ENCODE measurements at places on chromosomes 13 and 19. TPM values are rescaled to one million over a fixed set of nuclear protein-coding genes. Genes with fewer than 3 reads are reported as not detected.

PPM1N gene
- total RNA-seq = 0.33 TPM

FBXO27 gene
- total RNA-seq = 4.0 TPM

DNA sequence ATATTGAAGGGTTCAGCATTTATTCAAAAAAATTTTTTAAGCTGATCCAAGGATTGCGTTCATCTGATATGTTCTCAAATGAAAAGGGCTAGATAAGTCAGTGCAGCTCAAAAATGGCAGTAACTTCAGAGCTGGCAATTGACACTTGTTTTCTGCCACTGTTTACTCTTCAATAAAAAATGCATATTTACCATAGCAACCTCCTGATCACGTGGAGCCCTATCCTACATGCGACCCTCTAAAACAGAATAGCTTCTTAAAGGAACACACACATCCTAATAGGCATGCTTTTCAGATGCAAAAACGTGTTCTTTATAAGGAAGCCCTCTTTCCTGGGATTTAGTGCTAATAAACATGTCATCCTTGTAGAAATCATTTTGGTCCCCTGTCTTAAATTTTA, 150.2 kb downstream of the ZNF536 start:
- no peak for DNase-seq

RNF225 gene
- not detected for total RNA-seq

DNA sequence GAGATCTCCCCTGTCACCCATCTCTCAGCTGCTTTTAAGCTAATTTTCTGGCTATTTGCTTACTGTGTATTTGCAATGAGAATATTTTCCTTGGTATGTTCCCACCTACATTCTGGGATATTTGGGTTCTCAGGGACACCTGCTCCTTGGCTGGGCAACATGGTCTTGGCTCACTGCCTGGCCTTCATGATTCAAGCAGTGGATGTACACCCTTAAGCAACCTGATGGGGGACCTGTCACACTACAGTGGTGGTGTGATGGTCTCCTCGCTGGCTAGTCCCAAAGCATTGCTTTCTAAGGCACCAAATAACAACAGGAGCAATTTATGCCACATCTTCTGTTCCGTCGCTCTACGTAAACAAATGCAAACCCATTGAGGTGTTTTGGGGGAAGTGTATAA, 35.3 kb upstream of the RFC3 start:
- no peak for DNase-seq

GRCh38 chr19:1407528-1408299, at the start of gene DAZAP1:
Gene DAZAP1 (plus strand): TSS chr19:1407586. CDS start chr19:1407774, 188 bp downstream.
- DNase-seq = no peak

DNA sequence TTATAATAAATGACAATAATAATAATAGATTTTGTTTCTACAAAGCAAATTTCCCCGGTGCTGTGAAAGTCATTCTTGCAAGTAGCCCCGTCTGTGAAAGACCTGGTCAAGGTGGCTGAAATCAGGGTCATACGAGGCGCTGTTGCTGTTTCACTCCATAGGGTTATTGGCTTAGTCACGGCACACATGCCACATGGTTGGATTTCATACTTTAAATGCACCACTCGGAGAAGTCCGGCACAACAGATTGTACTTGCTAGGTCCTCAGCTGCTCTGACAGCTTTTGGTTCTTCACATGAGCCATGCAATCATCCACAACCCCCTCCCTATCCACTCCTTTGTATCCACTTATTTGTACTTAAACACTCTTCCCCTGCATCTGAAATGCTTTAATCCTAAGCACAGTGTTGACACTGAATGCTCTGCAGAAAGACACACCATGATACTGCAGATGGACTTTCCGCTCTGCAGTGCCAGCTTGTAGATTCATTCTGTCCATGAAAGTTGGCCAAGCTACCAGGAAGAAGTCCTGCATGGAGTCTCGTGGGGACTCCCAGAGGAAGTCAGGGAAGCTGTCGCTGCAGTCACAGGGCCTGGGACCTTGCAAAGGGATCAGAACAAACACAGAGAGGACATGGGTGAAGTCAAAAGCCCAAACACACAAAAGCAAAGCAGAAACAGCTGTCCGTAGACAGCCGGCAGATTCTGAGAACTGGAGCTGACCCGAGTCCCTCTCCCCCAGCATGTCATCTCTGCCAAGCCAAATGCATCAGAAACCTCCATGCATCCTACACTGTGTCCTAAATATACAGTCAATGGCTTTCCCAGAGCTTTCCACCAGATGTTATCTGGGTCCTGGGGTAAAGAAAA, 124.6 kb downstream of the COL4A2 start:
- DNase-seq = no peak

DNA sequence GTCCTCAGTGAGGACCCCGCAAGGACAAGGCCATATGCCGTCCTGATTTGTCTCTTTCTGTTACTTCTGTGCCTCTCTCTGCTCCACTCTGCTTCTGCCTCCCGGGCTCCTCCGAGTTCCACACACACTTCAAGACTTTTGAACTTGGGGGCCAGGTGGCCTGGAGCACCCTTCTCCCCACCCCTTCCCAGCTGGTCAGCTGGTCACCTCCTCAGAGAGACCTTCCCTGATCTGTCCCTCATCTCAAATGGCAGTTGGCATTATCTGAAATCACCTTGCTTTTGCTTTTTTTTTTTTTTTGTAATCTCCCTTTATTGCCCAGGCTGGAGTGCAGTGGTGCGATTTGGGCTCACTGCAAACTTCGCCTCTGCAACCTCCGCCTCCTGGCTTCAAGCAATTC, 2.2 kb upstream of the S1PR5 start:
- no peak for DNase-seq

DNA sequence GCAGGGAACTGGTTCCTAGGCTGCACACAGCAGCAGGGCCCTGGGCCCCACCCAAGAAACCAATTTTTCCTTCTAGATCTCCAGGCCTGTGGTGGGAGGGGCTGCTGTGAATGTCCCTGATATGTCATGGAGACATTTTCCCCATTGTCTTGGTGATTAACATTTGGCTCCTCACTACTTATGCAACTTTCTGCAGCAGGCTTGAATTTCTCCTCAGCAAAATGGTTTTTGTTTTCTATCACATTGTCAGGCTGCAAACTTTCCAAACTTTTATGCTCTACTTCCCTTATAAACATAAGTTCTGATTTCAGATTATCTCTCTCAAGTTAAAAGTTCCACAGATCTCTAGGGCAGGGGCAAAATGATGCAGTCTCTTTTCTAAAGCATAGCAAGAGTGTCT, 310.2 kb upstream of the PCDH20 start:
- no peak for DNase-seq

APOC1 gene
- 44.8 TPM for total RNA-seq

PEAK3 gene
- 0.97 TPM for total RNA-seq

DNA sequence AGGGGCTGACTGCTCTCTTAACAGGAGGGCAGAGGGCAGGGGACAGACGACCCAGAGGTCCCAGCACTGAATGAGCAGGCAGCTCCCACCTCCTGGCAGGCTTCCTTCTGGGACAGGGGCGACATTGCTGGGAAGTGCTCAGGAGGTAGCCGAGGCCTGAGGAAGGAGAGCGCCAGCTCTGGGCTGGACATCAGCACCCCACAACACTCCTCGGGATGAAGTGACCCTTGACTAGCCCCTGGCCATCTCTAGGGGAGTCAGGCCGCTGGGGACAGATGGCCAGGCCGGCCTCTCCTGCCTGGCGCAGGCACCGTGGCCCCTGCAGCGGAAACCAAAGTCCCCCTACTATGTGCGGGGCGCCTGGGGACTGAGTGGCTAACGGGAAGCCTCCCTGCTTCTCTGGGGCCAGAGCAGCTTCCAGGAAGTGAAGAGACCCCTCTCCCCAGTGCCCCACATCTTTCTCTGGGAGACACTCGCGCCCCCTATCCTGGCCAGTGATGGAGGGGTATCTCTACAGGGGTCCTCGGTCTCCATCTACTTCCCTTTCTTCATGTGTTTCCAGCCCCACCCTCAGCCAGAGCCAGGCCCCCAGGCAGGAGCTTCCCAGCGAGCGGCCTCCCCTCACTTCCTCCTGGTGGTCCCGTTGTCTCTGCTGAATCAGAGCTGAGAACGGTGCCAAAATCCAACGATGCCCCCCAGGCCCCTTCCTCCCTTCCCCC, 10.1 kb downstream of the PRR36 start:
- no peak for DNase-seq

PEX11G gene
- total RNA-seq = 3.8 TPM

SLITRK5 gene
- 0.08 TPM for total RNA-seq

DNA sequence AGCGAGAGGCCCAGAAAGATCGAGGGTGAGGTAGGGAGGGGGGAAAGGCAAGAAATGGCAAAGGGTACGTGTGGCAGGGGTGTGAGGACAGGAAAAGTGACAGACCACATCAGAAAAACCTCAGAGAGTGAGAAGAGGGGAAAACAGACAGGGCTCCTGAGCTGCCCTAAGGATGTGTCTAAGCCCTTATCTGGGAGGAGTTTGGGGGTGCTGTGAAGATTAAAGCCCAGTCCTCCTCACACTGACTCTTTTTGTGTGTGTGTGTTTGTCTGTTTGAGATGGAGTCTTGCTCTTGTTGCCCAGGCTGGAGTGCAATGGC, 703 bp upstream of the PTH2 start:
- no peak for DNase-seq

GRCh38 chr13:51167393-51168191, 54.6 kb upstream of the FAM124A start:
- DNase-seq = no peak

GRCh38 chr13:109870696-109871370, 84.5 kb upstream of the IRS2 start:
- DNase-seq = no peak

DNA sequence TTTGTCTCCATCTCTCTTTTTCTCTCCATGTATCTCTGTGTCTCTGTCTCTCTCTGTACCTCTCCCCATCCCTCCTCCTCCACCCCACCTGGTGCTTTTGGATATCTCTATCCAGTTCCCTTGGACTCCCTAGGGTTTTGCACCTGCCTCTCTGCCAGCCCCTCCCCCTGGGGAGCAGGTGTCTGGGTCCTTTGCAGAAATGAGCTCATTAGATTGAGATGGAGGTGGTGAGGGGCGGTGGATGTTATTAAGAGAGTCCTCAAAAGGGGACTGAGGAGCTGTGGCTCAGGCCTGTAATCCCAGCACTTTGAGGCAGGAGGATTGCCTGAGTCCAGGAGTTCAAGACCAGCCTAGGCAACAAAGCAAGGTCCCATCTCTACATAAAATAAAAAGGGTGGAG, 2.1 kb downstream of the KCNN4 start:
- no peak for DNase-seq

DNA sequence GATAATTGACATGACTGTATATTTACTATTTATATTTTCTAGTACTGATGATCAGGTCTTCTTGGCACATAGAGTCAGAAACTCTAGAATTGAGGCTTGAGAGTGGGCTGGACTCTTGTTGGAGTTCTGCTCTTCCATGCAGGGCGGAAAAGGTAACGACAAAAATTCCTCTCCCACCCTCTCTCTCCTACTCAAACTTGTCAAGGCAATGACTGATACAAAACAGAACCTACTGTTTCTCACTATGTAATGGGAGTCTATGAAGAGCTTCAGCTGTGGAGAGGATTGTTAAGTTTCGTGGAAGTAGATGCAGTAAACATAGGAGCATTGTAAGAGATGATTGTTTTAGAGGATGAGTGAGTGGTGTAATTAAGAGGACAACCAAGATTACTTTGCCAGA, 8.8 kb downstream of the EDNRB start:
- DNase-seq = no peak

- no peak for DNase-seq
Measured at GRCh38 chr19:13840305-13841085, 36.4 kb upstream of the NANOS3 start.

GRCh38 chr13:40238761-40239160, 427.7 kb downstream of the FOXO1 start:
- DNase-seq = no peak

CGB3 gene
- not detected for total RNA-seq

VMAC gene
- total RNA-seq = 8.9 TPM

GRCh38 chr13:113159701-113160100, 1.3 kb downstream of the PROZ start:
- no peak for DNase-seq

IL11 gene
- 0.21 TPM for total RNA-seq

- DNase-seq = no peak
Measured at GRCh38 chr19:10848230-10848856, at the start of gene C19orf38. Gene C19orf38 (plus strand): TSS chr19:10848415. CDS start chr19:10848509, 94 bp downstream.

TMEM38A gene
- total RNA-seq = 0.36 TPM
